ENCODE measurements at places on chromosomes 3 and 15.

DNA sequence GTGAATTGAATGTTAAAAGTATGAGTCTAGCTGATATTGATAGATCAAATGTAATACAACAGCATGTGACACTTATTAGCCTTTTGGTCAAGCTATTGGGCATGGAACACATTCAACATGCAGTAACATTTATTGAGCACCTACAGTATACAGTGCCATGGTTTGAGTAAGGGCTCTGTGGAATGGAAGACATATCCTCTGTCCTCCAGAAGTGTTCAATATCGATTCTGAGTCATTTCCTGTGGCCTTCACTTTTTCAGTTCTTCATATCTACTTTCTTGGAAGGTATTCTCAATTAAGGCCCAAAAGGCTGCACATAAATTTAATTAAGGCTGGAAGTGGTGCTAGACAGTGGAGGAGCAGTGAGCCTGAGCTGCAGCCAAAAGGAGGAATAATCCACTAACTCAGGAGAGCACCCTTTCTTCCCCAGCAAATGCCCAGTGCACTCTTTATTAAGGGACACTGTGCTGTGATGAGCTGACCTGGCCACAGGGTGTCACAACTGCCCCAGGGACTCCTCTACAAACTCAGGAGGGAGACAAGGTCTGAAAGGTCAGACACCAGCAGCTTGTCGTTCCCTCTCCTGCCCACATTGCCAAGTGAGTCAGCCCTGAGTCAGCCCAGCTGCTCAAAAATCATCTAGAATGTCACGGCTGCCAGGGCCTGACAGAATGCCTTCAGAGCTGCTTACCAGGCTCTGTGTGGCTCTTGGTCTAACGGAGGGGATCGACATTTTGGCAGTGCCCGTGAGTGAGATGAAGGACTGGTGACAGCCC lies 544.8 kb downstream of the AGBL1 start:
- peak; percentile 45 for DNase-seq

DNA sequence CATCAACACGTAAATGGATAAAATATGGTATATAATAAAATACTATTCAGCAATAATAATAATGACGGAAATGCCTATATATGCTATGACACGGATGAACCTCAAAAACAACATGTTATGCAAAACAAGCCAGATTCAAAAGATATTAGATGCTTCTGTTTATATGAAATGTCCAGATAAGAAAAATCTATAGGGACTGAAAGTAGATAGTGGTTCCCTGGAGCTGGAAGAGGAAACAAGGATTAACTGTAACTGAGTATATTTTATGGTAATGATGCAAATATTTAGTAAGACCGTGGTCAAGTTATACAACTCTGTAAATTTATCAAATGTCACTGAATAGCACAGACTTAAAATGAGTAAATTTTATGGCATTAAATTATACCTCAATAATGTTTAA lies 25.8 kb upstream of the WDR49 start:
- no peak for DNase-seq

DNA sequence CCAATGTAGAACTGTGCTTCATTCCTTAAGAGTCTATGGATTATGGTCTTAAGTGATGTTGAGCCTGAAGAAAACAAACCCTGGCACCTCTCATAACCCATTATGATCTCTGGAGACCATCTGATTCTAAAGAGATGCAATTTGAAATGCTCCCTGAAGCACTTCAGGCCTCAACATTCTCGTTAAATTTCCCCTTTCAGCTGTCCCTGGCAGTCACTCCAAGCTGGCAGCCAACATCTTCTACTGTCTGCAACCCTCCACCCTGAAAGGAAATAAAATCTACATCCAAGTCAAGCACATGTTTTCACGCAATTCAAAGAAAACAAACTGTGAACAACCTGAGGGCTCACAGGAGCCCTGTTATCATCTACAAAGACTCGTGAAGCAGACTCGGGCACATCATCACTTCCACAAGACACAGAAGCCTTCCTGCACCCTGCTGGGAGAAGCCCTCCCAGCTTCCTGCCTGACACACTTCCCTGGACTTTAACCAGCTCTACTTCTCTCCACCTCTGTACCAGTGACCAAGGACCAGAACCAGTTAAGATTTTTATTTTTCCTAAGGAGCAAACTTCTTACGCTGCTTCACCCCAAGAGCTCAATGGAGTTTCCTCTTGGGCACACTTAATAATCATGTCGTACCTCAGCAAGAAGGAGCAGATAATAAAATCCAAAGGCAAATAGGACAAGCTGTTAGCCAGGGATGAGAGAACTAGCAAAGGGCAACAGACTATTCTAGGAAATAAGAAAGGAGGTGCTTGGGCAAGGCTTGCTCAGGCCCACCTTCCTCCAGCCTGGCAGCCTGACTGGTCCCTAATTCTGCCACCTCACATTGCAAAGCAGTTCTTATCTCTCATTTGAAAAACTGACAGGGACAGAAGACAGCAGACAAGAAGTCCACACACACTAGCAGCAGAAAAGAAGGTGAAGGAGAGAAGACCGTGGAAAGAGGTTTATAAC lies 67.1 kb downstream of the MAGI1 start:
- no peak for DNase-seq

GRCh38 chr3:55683666-55684270 lies 196.7 kb upstream of the WNT5A start:
- no peak for DNase-seq

DNA sequence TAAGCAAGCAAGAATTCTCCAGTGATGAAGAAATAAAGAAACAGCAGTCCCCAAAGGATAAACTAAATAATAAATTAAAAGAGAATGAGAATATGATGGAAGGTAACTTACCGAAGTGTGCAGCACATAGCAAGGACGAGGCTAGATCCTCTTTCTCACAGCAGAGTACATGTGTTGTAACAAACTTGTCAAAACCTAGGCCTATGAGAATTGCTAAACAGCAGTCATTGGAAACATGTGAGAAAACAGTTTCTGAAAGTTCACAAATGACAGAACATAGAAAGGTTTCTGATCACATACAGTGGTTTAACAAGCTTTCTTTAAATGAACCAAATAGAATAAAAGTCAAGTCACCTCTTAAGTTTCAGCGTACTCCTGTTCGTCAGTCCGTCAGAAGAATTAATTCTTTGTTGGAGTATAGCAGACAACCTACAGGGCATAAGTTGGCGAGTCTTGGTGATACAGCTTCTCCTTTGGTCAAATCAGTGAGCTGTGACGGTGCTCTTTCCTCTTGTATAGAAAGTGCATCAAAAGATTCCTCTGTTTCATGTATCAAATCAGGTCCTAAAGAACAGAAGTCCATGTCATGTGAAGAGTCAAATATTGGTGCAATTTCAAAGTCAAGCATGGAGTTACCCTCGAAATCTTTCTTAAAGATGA lies 4.5 kb upstream of the SCG5 start:
- DNase-seq: no peak

- DNase-seq: no peak
Measured at GRCh38 chr15:90230071-90230494, 3.7 kb downstream of the CIB1 start.

- no peak for DNase-seq
Measured at GRCh38 chr3:189567766-189568420, 63.3 kb upstream of the TP63 start.

- no peak for DNase-seq
Measured at GRCh38 chr3:107024551-107025026, 352.6 kb upstream of the CCDC54 start.

GRCh38 chr3:49007068-49007770 lies at the start of gene WDR6:
Gene WDR6, plus strand, starts transcription at chr3:49007391. Its CDS starts 41 bp downstream, at chr3:49007432.
- peak; percentile 94 for DNase-seq

DNA sequence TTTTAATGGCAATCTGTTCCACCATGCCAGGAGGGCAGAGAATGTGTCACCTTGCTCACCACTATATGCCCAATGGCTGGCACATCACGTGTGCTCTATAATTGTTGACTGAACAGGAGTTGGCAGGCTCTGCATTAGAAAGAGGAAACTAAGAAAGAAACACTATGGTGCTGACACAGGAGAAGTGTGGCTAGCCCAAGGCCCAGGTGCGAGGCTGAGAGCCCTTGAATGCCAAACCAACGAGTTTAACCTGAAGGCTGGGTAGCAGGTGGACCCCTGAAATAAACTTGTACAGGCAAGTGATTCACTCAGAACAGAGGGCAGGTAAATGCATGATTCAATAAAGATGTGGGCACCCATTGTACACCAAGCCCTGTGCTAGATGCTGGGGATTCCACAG lies 2.4 kb downstream of the CHCHD4 start:
- no peak for DNase-seq

- DNase-seq: no peak
Measured at GRCh38 chr3:48639944-48640606, 4.8 kb upstream of the SLC26A6 start.

DNA sequence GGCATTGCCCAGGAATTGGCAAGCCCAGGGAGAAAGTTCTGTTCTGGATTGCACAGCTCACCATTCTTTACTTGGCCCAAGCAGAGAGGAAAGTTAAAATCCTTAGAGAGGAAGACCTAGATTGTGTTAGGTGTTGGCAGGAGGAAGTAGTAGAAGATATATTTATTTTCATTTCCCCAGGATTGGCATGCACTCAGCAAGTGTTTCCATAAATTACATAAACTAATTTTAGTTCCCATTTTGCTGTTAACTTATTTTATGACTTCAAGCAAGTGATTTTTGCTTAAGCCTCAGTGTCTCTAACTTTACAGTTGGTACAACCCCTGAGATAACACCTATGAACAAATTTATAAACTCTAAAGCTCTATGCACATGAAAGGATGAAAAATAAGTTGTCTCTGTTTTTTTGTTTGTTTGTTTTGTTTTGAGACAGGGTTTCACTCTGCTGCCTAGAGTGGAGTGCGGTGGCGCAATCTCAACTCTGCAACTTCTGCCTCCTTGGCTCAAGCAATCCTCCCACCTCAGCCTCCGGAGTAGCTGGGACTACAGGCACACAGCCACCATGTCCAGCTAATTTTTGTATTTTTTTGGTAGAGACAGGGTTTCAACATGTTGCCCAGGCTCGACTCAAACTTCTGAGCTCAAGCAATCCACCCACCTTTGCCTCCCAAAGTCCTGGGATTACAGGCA lies 31.2 kb upstream of the TOP2B start:
- no peak for DNase-seq

DNA sequence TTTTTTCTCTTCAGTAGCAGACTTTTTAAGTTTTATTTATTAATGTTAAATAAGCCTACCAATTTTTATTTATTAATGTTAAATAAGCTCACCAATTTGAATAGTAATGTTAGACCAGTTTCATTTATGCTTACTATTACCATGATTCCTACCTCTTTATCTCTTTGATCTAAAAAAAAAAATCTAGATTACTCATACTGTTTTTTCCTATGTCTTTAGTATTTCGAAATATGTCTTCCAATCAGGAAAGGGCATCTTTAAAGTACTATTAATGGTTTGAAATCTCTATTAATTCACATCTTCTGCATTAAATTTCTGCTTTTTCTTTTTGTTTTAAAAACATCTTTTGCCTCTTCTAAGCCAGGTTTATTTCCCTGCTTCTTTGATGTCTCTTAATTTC lies 27.5 kb upstream of the MAPKBP1 start:
- DNase-seq: no peak

DNA sequence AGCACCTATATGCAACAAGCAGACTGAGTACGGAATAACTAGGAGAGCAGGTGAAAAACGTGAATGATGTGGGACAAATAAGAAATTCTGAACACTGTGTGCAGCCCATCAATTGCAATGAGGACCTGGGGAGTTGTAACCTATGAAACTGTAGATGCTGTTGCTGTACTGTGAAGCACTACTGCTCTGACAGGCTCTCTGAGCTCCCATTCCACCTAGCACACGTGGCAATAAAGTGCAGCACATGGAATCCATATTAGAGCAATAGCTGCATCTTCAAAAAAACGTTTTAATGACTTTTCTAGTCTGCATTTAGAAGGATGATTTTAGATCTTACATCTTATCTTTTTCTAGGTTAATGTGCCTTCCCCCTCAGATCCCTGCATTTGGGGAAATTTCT lies 748.7 kb upstream of the GOLIM4 start:
- DNase-seq: no peak

DNA sequence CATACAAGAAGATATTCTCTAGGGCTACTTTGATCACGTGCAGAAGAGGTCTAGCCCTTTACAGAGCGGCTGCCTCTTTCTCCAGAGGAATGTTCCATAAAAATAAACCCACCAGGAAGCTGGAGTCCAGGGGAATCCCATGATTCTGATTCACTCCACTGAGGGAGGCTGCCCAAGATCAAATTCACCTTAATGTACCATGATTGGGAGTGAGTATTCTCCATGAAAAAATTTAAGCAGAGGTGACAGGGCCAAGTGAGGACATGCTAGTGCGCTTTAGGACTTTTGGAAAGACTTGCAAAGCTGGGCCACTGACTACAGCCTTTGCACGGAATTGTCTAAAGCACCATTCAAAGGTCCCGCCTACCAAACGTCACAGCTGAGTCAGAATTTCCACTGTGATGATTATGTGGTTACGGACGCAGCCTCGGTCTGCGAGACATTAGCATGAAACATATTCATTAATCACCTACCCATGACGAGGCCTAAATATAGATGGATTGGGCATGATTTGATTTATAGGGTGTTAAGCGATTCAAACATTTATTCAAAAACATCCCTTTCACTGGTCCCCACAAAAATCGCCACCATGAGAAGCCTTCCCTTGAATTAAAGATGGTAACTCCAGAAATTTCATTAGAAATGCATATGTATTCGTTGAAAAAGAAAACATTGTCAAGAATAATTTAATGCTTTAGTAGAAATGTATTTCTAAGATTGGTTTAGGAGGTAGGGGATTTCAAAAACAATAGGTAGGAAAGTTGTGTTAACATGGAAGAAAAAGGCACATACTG lies 152.6 kb downstream of the GREM1 start:
- DNase-seq: no peak

DNA sequence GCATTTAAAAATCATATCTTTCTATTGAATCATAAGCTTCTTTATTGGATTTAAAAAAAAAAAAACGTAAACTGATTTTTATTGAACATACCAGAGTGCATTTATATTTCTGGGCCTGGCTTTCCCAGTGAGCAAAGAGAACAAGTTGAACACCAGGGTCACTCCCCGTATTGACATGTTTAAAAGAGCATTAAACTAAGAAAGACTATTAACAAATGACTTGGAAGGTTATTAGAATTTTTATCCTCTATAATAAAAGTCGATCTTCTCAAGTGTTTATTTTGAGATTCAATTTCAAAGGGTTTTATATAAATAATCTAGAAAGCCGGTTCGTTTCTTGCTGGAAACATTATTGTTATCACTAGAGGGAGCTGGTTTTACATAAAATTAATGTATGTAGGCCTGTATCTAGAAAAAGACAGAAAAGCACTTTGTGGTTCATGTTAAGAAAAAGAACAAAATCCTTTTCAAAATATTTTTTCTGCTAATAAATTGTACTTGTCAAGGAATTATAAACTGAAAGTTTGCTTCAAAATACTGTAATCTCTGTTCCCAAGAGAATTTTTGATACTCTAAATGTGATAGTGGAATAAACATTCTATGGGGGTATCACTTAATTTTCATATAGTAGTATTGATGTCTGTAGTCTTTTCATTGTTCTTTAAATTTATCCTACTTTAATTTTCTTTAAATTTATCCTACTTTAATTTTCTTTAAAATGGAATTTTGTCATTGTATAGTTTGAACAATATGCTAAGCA lies 321.8 kb upstream of the MME start:
- DNase-seq: no peak

GRCh38 chr3:57706462-57706861 lies 13.6 kb upstream of the DENND6A start:
- no peak for DNase-seq

GRCh38 chr15:47685141-47685870 lies 32.0 kb upstream of the SEMA6D start:
- DNase-seq: no peak

- no peak for DNase-seq
Measured at GRCh38 chr15:70647396-70647795, 116.0 kb downstream of the UACA start.

- no peak for DNase-seq
Measured at GRCh38 chr3:149417174-149417573, 39.7 kb upstream of the TM4SF1 start.

GRCh38 chr3:47443611-47443995 lies 32.1 kb downstream of the SCAP start:
- no peak for DNase-seq

Measured in caudate nucleus (tissue), 63 donors.